ENCODE measurements at places on chromosomes 3 and 15. TPM values are rescaled to one million over a fixed set of nuclear protein-coding genes. Genes with fewer than 3 reads are reported as not detected.

GRCh38 chr3:155553780-155554179 is 191.1 kb downstream of the PLCH1 start:
- no peak for DNase-seq

ACSBG1 gene
- 43.0 TPM for polyA plus RNA-seq

- no peak for DNase-seq
Measured at GRCh38 chr3:122094693-122095092, 39.5 kb downstream of the CD86 start.

DNA sequence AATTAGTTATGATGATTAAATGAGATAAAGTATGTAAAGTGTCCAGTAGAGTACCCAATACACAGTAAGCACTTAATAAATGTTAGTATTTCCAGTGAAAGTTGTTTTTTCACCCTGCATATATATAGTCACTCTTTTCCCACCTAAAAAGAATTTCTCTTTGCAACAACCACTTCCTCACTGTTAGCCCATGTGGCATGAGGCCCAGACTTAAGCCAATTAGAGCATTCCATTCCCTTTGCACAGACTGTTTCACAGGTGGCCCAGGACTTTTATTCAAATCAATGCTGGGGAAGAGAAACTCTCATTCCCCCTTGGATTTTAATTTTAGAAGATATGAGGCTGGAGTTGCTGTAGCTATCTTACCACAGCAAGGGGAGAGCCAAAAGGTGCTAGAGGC is 3.7 kb downstream of the IFT80 start:
- no peak for DNase-seq

DNA sequence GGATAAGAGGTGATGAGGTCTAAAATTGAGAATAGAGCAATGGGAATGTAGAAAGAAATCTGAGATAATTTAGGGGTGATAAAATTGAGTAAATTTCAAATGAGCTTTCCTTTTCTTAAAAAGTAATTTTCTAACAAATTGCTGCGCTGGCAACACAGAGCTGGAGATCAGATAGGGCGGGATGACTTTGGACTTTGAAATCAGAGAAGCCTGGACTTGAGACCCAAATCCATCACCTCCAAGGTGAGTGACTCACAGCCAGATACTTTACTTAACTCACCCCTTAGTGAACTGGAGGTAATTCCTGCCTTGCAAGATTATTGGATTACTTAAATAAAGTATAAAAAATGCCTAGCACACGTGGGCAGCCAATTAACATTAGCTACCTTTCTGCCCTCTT is 80.8 kb downstream of the P2RY1 start:
- DNase-seq = no peak

CSPG4 gene
- polyA plus RNA-seq = 23.5 TPM

All from spinal cord (tissue), 10 donors.